ENCODE measurements at places on chromosomes 4 and X.

- DNase-seq: no peak
Observed at GRCh38 chr4:187940299-187940698, 55.3 kb upstream of the ZFP42 start.

GRCh38 chr4:12447451-12447850 lies 1018.8 kb upstream of the HS3ST1 start:
- DNase-seq: no peak

- no peak for DNase-seq
Observed at GRCh38 chr4:40204507-40205258, 7.9 kb downstream of the RHOH start.

DNA sequence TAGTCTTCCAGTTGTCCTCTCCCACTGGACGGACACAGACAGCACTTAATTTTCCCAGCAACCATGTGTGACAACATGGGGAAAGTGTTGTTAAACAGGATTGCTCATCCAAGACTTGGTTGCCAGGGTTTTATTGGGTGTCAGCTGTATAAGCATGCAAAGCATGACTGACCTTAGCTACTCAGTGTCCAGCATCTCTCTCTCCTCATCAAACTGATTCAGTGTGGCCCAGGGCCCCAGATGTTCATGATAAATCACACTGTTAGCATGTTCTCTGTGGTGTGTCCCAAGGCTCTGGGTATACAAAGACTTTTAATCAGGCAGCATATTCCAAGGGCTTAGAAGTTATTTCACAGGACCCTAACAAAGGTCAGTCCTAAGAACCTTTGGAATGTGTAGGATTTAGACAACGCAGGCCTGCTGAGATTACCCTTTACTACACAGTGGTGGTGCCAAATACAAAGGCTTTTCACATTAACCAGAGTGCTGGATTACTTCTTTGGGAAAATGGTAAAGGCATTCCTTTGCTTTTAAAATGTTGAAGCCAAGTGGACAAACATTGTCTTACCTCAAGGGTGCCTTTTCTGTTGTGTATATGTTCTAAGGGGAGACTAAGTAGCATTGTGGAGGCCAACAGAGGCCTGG lies 213.3 kb downstream of the GLUD2 start:
- DNase-seq: no peak

GRCh38 chr4:110371016-110371770 lies 104.8 kb upstream of the ENPEP start:
- no peak for DNase-seq

- DNase-seq: no peak
Observed at GRCh38 chr4:21921526-21922180, 26.9 kb downstream of the KCNIP4 start.

- no peak for DNase-seq
Observed at GRCh38 chr4:168893807-168894206, 116.2 kb downstream of the CBR4 start.

- no peak for DNase-seq
Observed at GRCh38 chr4:24668956-24669355, 84.6 kb upstream of the DHX15 start.
